Right ventricle myocardium superior (tissue), 1 donor: ENCODE measurements at places on chromosomes 2 and 18. TPM values are rescaled to one million over a fixed set of nuclear protein-coding genes. Genes with fewer than 3 reads are reported as not detected.

DNA sequence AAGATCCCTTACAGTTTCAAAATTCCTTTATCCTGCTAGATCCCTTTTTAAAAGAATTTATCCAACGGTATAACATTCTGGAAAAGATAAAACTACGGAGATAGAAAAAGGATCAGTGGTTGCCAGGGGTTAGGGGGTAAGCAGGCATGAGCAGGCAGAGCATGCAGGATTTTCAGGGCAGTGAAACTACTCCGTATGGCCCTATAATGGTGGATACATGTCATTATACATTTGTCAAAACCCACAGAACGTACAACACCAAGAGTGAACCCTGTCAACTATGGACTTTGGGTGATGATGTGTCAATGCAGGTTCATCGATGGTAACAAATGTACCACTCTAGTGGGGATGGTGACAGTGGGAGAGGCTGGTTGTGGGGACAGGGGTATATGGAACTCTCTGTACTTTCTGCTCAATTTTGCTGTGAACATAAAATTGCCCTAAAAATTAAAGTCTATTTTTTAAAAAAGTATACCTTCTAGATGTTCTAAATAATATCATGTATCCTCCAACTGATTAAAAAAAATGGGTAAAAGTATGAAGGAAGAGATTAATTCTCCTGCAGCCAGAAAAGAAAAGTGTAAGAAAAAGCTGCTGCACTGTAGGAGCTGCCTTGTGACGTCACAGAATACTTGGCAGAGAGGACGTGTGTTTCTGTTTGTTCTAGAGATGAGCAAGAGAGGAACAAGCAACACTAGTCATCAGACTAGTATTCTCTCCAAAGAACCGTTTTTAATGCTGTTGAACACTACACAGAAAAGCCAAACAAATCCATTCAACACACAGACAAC is 23.6 kb downstream of the ANKRD44 start:
- no peak for DNase-seq

GRCh38 chr2:165675551-165675968 is 118.5 kb downstream of the GALNT3 start:
- no peak for DNase-seq

DNA sequence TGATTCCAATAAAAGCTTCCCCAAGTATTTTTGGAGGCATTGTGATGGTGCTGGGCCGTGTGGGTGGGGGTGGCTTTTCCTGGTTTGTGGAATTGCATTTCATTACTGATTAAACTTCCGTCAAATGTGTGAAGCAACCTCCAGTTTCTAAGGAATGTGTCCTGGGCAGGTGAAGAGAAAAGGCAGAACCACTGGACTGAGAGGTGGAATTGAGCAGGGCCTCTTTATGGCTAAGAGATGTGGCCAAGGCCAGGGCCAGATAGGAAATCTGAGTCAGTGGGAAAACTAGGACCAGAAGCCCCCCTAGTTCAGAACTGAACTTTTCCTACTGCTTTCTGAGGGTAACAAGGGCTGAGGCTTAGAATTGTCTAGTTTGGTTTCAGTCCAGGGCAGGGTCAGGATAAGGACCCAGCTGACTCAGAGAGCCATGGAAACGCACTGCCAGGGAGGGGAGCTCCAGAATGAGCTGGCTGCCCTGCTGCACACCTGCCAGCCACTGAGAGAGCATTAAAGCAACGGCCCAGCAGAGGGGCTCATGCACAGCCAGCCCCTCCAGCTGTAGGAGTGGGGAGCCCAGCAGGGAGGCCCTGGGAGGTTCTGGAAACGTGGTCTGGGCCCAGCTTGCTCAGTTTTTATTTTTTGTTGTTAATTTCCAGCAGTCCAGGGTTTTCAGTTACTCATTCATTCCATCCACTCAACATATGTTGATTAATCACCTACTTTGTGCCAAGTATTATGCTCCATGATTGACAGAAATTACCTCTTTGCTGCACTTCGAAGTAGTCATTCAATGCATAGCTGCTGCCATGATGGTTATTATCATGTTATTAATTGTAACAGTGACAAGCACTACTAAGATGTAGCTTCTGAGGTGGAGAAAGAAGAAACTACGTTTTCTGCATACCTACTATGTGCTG is 156.1 kb downstream of the MSH2 start:
- no peak for DNase-seq

DNA sequence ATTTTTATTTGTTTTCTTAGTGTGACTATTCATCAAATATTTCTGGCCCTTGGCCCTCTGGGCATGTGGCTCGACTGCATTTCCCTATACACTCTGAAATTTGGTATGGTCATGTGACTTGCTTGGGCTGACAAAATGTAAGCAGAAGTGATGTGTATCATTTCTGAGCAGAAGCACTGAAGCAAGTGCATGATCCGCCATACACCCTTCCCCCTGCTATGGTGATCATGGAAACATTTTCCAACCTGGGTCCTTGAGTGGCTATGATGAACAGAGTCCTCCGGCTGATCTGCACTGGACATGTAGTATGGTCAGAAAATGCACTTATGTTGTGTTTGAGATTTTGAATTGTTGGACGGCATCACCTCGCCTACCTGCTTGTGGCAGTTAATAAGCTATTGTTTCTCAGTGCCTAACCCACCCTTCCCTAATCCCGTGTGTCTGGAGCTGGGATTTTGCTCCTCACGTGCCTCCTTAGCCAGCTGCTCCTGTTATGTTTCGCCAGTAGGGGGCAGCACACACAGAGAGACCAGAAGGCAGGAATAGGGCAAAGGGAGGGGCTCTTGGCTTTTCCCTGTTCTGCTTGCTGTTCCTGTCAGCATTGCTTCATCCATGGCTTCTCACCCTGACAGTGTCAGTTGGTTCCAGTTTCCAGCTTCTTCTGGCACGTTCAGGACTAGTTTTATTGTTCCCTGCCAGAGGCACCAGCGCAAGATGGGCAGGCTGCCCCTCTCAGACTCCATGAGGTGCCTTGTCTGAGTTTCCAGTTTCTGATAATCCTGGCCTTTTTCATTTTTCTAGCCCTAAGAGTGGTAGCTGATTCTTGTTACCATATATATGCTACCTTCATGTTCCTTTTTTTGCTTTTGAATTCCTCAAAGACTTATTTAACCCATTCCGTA is 207.4 kb downstream of the ARL6IP6 start:
- DNase-seq = peak; percentile 47

The FN1 gene
- total RNA-seq = 77.7 TPM

DNA sequence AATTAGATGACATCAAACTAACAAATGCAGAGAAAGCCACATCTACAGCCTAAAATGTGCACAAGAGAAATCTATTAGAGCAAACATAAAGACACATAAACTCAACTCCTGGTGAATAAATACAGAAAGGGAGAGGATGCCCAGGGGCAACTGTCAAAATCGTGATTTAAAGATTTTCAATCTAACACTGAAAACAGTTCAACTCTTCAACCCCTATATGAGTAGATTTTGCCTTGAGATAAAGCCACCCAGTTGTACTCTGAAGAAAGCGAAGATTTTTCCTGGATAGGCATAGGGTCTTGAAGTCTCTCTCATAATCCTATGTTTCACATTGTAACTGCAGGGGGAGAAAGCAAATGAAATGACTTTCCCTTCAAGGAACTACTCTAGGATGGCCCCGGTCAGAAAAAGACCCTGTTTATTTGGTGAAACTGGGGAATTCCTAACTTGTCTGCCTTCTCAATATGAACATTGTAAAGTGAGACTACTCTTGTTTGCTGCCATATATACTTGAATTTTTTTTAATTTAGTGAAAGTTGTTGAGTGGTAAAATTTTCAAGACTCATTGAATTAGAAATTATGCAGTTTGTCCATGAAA is 226.7 kb downstream of the ERBB4 start:
- no peak for DNase-seq

The AKAIN1 gene
- not detected for total RNA-seq

DNA sequence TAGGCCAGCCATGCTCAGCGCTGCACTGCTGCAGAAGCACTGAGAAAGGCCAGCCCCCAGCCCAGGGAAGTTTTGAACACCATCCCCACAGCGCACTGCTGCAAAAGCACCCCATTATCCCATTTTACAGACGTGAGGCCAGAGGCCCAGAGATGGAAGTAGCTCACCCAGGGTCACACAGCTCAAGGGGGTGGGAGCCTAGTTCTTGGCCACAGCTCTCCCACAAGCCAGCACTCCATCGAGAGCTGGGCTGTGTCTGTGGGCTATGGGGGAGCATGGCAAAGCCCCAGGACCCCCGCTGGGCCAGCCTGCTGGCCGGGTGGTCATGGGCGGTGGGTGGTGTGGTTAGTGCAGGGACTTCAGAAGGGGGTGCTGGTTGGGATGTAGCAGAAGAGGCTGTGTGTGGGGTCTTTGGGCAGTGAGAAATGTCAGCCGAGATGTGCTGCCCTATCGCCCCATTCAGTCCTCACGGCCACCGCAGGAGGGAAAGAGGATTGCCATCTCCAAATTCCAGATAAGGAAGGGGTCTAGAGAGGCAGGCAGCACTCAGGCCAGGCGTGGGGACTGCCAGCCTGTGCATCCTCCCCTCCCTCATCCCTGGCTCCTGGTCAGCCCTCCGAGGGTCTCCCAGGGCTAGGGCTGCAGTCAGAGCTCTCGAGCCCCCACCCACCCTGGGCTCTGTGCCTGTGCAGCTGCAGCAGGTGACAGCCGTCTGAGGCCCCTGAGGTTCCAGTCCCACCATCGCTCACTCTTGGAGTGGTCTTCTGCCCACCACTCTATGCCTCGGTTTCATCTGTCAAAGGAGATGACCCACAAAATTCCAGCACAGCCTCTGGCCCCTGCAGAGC is 17.0 kb upstream of the GPR17 start:
- peak; percentile 37 for DNase-seq

DNA sequence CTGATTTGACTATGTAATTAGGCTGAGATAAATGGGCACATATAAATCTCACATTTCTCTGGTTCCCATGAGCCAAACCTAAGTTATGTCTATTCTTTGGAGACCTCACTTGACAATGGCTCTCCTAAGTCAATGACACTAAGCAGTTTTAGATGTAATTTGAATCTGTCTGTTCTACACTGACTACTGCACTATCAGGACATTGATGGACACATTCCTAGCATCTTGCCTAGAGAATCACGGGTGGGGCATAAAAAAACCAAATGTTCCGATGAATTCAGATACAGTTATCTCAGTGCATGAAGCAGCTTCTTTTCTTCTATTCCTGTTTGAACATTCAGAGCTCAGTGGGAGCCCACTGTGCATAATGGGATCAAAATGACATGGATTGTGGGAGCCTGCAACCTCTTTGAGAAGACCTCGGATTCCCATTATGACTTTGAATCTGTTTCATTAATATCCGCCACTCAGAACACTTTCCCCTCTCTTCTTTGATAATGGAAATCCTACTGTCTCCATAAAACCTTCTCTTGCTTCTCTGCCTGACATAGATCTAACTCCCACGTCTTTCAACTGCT is 110.8 kb downstream of the FSHR start:
- no peak for DNase-seq

- peak; percentile 47 for DNase-seq
Measured at GRCh38 chr2:29528891-29529520, 392.4 kb downstream of the ALK start.

The MDH1B gene
- 0.54 TPM for total RNA-seq

The OSBPL6 gene
- total RNA-seq = 3.3 TPM

GRCh38 chr2:197072533-197072932 is 146.0 kb upstream of the PGAP1 start:
- DNase-seq = no peak

The SRD5A2 gene
- not detected for total RNA-seq

DNA sequence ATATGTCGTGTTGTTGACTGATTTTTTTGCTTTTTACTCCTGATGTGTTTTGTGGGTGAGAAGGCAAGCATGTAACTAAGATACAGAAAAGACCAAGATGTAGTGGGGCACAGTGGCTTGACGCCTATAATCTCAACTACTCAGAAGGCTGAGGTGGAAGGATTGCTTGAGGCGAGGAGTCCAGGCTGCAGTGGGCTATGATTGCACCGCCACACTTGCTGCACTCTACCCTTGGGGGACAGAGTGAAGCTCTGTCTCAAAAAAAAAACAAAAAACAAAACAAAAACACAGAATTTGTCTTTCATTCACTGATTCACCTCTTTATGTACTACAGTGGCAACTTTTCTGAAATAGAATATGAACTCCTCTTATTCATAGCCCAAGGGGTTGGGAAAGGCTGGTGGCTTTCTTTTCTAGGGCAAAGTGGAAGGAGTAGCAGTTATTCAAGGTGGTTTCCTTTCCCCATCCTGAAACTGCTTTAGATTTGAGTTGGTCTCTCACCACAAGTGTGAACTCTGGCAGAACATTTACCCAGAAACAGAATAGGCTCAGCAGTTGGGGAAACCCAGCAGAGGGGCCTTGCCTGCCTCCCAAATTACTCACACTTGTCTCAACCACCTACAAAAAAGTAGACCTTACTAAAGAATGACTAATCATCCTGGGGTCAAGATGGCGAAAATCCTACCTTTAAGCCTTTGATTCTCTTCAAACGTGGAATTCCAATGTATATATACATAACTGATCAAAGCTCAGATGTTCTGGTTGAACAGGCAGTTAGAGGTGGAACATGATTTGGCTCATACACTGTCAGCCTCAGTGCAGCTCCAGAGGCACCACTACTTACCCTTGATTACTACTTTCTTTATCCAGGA is 6.5 kb downstream of the TANK start:
- no peak for DNase-seq

The ALPI gene
- not detected for total RNA-seq

The TMEM127 gene
- 67.3 TPM for total RNA-seq
